NCI-H748 treated with DMSO at 0.1 percent for 48 hours (cell line): ENCODE measurements at places on chromosomes 11 and 22.

- DNase-seq: no peak
Measured at GRCh38 chr11:116111546-116111945, 607.3 kb upstream of the CADM1 start.

DNA sequence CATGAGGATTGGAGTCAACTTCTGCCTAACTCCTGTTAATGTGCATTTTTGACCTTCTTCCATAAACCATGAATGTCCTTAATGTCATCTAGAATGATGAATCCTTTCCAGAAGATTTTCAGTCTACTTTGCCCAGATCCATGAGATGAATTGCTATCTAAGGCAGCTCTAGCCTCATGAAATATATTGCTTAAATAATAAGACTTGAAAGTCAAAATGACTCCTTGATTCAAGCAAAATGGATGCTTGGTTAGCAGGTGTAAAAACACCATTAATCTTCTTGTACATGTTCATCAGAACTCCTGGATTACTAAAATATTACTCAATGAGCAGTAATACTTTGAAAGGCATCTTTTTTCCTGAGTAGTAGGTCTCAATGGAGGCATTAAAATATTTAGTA lies 238.5 kb upstream of the ZC3H12C start:
- DNase-seq: no peak

GRCh38 chr22:20809538-20810185 lies 35.7 kb downstream of the SERPIND1 start:
- no peak for DNase-seq

DNA sequence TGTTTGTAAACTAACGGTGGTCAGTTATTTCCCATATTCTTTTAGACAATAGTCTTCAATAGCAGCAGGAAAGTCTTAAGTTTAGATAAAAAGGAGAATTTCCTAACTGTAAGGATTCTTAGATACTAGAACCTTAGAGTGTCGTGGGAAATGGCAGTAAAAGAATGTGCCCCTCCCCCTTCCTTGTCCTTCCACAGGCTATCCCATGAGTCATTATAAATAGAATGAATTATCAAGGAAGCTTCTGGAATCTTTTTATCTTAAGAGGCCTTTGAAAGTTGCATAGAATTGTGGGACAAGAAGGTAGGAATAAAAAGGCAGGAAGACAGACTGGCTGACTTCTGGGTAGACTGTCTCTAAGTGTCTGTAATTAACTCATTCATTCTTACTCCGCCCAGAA lies 165.2 kb upstream of the TBCEL start:
- no peak for DNase-seq

GRCh38 chr11:19918302-19919049 lies 205.8 kb downstream of the NAV2 start:
- DNase-seq: no peak

- no peak for DNase-seq
Measured at GRCh38 chr22:31922534-31922933, 21.8 kb upstream of the YWHAH start.

GRCh38 chr11:3086114-3086513 lies 28.9 kb upstream of the CARS1 start:
- DNase-seq: no peak

DNA sequence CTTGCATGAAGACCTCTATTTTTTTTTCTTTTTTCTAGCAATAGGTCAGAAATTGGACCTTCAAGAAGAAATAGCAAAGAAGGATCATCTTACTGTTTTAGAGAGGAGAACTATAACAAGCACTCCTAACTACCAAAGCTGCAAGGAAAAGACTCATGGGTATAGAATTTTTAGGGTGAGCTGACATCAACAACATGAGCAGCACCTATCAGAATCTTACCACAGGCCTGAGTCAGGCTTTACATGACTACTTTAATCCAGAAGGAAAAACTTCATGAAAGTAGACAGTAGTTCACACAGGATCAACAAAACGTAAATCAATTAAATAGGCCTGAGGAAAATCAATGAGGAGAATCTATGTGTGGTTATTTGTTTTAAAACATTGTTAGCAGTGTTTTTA lies 130.5 kb downstream of the FAM76B start:
- DNase-seq: no peak

GRCh38 chr11:79937676-79938334 lies 497.0 kb upstream of the TENM4 start:
- no peak for DNase-seq

DNA sequence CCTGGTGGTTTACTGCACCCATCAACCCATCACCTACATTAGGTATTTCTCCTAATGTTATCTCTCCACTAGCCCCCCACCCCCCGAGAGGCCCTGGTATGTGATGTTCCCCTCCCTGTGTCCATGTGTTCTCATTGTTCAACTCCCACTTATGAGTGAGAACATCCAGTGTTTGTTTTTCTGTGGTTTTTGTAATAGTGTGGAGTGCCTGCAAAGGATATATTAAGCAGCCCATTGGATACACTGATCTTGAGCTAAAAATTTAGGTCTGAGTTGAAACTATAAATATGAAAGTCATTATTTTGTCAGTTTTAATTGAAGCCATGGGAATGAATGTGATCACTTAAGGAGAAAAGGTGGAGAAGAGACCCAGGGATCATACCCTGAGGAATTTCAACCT lies 23.0 kb downstream of the MRPL48 start:
- no peak for DNase-seq

DNA sequence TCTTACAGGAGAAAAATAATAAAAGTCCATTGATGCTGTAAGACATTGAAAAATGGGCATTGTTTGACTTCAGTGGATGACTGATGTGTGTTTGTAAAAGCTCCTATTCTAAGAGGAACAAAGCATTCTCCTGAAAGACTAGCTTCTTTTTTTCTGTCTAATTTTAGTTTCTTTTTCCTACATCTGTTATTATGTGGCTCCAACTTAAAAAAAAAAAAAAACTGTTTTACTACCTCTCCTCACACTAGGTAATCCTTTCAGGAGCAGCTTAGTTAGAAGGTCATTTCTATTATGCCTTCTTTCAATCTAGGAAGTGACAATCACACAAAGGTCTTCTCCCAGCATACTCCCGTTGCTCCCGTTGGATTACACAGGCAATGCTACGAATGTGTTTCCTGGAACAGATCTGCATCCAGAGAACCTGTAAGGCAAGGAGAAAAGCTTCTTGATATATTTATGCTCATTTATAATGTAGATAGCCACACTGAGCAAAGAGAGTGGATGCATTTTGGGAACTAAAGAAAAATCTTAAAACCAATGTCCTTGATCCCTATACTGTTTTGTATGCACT lies 595.1 kb upstream of the CCDC179 start:
- DNase-seq: no peak

GRCh38 chr11:944711-945470 lies 19.2 kb downstream of the AP2A2 start:
- no peak for DNase-seq
